ENCODE measurements at places on chromosomes 5 and 9.

DNA sequence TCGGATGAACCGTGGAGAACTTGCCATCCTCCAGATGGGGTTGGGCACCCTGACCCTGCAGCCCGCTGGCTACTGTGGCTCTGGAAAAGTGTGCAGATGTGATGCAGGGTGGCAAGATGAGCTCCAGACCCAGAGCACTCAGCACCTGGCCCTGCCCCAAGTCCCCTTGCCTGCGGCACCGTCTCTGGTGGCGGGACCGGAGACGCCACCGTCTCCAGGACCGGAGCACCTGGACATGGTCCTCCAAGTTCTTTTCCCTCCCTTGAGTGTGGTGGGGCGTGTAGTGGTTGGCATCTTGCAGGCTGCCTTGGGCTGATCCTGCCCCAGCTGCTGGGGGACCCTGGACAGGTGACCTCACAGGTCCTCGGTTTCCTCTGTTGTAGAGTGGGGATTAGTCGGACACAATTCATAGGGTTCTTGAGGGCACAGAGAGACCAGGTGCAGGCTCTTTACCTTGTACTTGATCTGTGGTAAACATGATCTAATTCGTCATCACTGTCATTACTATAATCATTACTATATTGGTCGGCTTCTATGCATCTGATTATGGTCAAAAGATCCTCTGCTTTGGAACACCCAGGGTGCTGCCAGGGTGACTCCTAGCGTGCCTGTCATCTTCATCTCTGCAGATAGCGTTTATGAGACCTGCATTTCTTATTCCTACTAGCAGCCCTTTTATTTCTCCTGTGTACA is 83.5 kb downstream of the COL5A1 start:
- DNase-seq: no peak

DNA sequence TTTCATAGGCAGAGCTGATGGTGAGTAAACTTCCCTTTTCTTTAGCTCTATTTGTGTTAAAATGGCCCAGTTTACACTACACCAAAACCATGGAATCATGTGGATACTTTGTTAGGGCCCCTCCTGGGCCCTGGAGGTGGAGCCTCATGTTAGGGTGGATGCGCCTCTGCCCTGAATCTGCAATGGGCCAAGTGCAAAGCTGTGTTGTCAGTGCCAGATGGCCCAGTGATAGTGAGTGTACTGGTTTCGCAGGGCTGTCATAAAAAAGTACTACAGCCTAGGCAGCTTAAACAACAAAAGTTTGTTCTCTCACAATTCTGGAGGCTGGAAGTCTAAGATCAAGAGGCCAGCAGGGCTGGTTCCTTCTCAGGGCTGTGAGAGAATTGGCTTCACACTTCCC is 64.8 kb downstream of the HSPA4 start:
- DNase-seq: no peak

DNA sequence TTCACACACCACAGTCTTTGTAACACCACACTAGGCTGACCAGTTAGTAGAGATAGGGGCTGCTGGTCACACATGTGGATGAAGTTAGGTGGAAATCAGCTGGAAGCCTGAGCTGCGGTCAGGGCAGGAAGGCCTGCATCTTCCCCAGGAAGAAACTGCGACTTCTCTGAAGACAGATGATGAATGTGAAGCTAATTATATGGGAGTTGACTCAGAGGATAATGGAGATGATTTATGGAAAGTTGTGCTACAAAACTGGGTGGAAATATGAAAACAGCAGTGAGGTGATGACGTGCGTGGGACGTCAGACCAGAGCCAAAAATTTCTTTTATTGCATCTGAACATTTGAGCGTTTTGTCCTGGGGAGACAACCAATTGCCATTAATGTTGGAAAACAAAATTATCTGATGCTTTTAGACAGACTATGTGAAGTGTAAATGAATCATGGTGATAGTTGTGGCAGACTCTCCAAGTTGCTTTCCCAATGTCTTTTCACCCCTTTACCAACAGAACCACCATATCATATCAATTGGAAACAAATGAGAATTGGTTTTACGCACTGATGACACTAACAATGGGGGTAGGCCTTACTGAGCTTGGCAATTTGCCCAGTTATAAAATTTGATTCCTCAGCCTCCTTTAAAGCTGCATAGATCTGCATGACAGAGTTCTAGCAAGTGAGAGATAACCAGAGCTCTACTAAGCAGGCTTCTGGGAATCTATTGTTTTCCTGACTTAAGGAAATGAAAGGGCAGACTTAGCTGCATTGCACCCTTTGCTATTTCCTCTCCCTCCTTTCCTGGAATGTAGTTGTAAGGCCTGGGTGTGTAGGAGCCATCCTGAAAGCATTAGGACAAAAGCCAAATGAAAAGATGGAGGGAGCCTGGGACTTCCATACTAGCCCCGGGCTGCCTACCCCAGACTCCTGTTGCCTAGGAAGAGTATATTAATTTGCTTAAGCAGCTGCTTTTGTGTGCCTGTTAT is 84.0 kb downstream of the RAB3C start:
- no peak for DNase-seq

DNA sequence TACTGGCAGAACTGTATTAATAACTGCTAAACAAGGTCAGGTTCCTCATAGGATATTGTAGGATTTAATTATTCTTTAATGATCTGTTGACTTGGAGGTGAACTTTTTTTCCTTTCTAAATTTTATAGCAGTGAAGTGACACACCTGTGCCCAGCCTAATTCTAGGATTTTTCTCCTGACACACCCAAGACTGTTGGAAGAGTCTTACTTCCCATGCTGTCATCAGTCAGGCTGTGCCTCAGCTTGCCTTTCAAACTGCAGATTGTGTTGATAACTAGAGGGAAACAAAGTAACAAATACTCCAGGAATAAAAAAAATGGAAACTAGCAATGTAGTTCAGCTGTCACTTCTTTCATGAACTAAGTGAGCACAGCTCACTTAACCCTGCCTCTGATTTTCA is 22.0 kb downstream of the OTULIN start:
- DNase-seq: no peak

DNA sequence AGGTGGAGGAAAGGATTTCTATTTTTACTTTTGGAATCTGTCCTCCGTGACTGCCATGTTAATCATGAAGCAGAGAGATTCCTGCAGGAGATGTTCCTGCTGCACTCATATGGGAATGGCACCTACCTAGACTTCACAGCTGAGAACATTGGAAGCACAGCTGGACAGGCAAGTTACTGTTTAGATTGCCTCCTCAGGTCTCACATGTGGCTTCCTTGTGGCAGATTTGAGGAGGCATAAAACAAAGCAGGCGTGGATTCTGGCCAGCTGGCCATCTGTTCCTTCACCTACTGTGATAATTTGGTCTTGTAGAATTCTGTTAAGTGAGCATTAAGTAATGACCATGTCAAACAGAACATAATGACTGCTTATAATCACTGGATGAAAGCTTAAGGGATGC is 193.4 kb downstream of the EDIL3 start:
- DNase-seq: no peak

DNA sequence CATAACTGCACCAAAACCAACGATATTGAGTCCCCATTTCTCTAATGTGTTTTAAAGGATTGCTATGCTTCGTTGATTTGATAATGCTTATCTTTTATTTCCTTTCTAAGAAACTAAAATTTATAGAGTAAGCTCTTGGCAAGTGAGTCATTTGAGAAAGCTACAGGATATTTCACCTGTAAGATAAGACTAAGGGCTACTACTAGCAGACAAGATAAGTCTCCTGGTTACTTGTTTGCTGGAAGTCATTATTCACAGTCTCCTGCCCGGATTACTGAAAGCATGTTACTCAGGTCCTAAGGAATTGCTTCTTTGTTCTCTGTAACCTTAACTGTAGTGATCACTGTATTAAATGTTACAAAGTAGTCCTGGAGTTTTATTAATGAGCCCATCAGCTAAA is 315.9 kb upstream of the RASA1 start:
- DNase-seq: no peak

GRCh38 chr9:99588299-99588698 is 233.4 kb upstream of the NR4A3 start:
- DNase-seq: no peak

DNA sequence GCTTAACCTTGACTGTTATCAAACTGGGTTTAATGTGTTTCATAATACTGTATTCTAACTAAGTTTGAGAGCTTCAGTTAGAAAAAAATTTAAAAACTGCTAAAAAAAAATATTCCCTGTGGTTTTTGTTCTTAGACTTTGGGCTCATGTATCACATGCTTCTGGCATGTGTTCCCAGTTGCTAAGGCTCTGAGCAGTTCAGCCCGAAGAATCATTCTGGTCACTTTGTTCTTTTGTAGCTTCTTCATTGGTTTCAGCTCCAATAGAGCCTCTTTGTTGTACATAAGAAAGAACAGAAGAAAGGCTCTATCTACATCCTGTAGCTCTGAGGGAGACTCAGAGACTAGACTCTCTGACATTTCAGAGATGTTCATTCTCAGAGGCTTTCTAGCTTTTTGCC is 25.6 kb downstream of the KCNN2 start:
- DNase-seq: no peak

GRCh38 chr5:112239996-112240395 is 179.1 kb downstream of the EPB41L4A start:
- no peak for DNase-seq
